Caudate nucleus (tissue), 63 donors: ENCODE measurements at places on chromosomes 6 and 20.

GRCh38 chr6:96645106-96645505, 82.2 kb downstream of the FHL5 start:
- DNase-seq: no peak

GRCh38 chr6:128822271-128822670, 60.7 kb upstream of the LAMA2 start:
- DNase-seq: no peak

GRCh38 chr20:23085436-23086055, 578 bp downstream of the CD93 start:
- DNase-seq: no peak

GRCh38 chr6:30893666-30894065, 9.3 kb downstream of the DDR1 start:
- no peak for DNase-seq

- no peak for DNase-seq
Observed at GRCh38 chr6:132107896-132108295, 156.7 kb upstream of the CCN2 start.

DNA sequence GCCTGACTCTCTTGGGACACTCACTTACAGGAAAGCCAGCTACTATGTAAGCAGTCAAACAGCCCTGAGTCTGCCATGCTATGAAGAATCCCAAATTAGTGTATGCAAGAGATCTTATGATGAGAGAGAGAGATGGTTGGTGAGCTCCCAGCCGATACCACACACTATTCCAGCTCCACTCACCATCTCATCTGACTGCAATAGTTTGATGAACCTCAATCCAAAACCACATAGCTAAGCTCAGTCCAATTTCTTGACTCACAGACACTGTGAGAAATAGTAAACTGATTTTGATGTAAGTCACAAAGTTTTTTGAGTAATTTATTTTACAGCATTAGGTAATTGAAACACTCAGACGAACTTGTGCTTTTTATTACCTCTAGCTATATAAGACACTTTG, 441.4 kb downstream of the COL12A1 start:
- DNase-seq: no peak

DNA sequence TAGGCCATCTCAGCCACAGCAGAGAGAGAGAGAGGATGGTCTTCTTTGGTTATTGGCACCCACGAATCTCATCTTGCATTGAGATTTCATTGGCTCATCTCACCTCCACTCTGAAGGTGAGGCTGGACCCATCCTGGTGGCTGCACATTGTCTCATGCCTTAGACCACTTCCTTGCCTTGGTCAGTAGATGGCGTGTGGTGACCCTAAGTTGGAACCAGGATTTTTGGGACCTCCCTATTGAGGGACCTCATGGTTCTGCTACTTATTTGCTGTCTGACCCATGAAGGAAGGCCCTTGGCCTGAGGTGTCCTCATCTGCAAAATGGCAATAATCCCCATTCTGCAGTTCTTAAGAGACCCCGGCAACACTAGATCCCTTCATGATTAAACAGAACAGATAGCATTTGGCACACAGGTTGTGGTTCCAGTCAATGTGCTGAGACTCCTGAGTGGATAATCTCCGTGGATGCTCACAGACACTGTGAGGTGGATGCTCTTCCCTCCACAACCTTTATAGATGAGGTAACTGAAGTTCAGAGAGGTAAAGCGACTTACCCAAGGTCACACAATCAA, 21.5 kb upstream of the AAR2 start:
- no peak for DNase-seq

GRCh38 chr6:9527679-9528286, 887.1 kb downstream of the TFAP2A start:
- DNase-seq: no peak

DNA sequence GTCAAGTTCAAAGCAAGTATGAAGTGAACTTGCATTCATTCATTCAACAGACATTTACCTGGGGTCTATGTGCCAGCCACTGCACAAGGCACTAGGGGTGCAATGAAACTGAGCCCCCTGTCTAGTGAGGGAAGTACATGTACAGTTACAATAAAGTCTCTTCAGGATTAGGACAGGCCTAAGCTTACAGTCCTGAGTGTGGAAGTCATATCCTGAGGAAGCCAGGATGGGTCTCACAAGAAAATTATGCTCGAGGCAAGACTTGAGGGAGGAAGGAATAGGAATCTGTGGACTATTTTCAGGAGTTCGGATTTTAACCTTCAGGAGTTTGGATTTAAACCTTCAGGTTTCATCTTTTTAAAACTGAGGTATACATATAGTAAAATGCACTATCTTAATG, 19.4 kb downstream of the TTI1 start:
- DNase-seq: no peak

DNA sequence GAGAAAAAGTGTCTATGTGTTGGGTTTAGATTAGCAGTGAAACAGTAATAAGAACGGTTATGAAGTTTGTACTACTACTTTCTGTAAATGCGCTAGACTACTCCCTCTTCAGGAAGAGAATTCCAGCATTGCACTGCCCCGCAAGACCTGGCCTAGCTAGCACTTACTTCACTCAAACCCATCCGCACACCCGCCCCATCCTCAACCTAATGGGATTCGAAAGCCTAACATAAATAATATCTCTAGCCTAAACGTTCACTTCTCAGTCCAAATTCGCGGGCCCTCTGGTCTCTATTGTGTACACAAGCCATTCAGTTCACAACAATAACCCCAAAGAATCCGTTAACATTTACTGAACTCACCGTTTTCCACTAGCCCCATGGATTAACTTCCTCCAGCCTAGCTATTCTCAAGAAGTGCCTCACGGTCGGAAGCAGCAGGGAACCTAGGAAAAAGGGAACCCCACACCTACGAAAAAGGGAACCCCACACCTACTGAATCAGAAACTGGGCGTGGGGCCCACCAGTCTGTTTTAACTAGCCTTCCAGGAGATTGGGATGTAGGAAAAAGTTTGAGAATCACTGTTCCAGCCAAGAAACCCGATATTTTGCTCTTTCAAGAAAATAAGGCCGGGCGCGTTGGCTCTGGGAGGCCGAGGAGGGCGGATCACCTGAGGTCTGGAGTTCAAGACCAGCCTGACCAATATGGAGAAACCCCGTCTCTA, 45.4 kb upstream of the BTN3A2 start:
- DNase-seq: no peak

- no peak for DNase-seq
Observed at GRCh38 chr6:10411971-10412460, 2.9 kb downstream of the TFAP2A start.

- DNase-seq: no peak
Observed at GRCh38 chr6:108944707-108945680, 96.8 kb downstream of the ARMC2 start.

DNA sequence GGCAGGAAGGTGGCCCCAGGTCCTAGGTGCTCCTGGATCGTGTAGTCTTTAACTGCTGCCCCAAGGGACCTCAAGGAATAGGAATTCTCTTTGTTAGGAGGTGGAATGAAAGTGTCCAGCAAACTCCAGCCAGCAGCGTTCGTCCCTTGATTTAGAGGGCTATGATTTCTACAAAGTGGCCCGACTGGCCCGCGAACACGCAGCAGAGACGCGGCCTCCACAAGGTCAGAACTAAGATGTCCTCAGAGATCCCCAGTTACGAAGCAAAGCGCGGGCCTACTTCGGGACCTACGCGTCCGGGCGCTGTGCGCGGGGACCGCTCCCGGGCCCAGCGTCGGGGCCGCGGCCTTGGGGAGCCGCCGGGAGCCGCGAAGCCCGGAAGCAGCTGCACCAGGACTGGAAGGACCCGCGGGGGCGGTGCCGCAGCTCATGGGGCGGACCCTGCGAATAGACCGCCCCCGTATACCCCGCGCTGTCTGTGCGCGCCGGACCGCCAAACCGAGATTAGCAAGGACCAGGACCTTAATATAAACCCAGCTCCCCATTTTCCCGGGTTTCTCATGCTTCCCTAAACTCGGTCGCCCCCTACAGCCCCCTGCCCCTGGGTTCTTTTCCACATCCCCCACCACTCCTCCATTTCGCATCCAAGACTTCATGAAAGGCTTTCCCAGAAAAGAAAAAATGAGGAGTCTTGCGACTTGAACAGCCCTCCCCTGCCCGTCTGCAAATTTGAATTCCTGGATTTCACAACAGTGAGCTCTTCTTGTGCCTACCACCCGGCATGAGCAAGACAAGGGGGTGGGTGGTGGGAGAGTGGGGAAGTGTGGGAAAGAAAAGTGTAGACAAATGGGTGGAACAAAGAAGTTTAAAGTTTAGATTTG, at the start of gene C6orf47:
TSS of gene C6orf47 (minus strand) at position 398 of the 881 bp plus-strand sequence. CDS start 831 bp downstream, outside the sequence.
- peak; percentile 59 for DNase-seq

DNA sequence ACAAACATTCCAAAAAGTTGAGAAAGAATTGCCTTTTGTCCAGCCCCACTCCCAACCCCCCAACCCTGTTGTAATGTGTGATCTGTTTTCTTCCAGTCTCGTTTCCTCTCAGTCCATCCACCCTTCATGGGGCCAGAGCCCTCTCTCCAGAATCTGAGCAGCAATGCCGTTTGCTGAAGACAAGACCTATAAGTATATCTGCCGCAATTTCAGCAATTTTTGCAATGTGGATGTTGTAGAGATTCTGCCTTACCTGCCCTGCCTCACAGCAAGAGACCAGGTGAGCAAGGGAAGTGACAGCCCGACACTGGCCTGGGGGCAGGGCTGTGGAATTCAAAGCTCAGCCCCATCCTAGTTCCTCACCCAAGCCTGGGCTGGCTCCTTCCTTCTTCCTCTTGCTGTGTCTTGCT, 7.8 kb downstream of the MAVS start:
- no peak for DNase-seq

DNA sequence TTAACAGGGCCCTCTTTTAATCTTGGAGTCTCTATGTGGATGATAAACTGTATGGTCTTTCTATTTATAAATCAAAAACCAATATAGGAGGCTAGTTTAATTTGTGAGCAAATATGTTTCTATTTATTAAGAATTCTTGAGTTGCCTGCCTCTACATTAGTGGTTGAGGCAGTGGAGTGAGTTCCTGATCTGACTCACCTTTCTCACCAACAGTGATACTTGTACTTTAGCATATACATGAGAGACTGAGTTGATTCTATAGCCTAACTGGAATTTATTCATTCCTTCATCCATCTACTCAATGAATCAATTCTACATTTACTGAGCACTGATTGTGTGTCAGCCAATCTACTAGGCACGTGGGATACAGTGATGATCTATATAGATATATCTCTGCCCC, 126.9 kb downstream of the TRMT11 start:
- DNase-seq: no peak

GRCh38 chr20:18719426-18719825, 94.2 kb upstream of the SCP2D1 start:
- no peak for DNase-seq

DNA sequence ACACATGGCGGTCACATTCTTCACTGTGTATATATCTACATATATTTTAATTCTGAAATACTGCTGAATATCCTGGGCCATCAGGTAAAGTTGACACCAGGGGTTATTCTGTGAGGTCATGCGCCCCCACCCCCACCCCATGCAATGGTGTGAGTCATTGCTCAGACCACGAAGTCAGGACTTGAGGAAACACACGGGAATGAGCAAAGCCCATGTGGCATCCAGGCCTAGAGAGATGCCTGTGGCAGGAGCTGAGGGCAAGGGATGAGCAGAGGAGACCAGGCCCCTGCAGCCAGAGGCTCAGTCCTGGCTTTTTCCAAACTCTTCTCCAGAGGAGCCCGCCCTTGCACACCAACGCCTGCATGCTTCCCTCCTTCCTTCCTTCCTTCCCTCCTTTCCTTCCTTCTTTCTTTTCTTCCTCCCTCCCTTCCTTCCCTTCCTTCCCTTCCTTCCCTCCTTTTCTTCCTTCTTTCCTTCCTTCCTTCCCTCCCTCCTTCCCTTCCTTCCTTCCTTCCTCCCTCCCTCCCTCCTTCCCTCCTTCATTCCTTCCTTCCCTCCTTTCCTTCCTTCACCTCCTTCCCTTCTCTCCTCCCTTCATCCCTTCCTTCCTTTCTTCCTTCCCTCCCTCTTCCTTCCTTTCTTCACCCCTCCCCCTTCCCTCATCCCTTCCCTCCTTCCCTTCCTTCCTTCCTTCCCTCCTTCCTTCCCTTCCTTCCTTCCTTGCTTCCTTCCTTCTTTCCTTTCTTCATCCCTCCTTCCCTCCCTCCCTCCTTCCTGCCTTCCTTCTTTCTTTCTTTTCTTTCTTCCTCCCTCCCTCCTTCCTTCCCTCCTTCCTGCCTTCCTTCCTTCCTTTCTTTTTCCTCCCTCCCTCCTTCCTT, 72.0 kb upstream of the INSM1 start:
- DNase-seq: no peak

- no peak for DNase-seq
Observed at GRCh38 chr6:490251-491037, 98.9 kb downstream of the IRF4 start.

DNA sequence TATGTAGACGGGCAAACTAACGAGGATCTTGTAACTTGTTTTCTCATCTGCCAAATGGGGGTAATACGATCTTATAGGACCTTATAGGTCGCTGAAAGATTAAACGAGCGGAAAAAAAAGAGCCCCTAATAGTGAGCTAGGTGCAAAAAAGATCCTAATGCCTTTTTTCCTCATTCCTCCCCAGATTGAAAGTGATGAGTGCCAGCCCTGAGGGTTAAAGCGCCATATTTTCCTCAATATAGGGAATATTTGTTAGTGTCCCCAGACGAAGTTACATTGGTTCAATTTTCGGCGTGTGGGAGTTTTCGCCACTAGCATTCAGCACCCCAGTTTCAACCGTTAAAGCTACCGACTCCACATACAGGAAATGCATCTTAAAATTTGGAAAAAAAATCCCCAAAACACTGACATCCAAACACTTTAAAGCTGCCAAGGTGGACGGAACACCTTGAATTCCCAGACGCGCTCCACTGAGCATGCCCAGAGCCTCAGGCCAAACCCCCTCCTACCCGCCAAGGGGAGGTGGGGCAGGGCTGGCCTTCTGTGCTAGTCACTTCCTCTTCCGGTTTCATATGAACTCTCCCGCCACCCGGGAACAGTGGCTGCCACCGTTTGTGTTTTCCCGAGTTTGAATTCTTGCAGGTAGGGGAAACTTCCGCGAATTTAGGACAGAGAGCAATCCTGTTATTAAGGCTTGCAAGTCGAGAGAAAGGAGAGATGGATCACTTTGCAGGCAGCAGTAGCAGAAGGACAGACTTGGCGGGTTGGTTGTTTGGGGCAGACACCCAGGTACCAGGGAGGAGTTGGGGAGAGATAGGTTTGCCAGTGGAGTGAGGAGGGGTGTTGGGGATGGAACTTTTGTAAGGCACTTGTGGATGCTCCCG, at the start of gene PRIM2:
TSS of gene PRIM2 (plus strand) at position 571 of the 884 bp plus-strand sequence. CDS start 816 bp downstream, outside the sequence.
- peak; percentile 65 for DNase-seq

GRCh38 chr6:139395891-139396301, 21.4 kb upstream of the CITED2 start:
- DNase-seq: no peak

- no peak for DNase-seq
Observed at GRCh38 chr6:115594891-115595290, 465.8 kb downstream of the FRK start.

DNA sequence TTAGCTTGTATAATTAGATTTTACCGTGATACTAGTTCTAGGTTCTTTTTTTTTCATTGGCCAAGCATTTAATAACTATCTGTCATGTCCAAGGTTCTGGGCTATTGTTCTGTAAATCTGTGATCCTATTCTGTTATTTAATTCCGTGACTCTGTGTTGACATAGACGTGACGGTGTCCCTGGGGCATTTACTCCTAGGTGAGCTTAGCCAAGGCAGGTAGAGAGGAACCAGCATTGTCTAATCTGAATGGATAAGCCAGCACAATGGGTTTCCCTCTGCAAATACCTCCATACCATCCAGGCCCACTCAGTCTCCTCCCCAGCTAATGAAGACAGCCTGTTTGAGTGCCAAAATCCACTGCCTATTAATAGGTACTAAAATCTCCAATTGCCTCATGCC, 8.9 kb upstream of the CDSN start:
- DNase-seq: no peak
